G401 (cell line): ENCODE measurements at places on chromosomes 2 and 18. TPM values are rescaled to one million over a fixed set of nuclear protein-coding genes. Genes with fewer than 3 reads are reported as not detected.

The ABCG8 gene
- not detected in 2 replicates for total RNA-seq

GRCh38 chr18:62576845-62577512 is 54.2 kb downstream of the ZCCHC2 start:
- no peak for DNase-seq

DNA sequence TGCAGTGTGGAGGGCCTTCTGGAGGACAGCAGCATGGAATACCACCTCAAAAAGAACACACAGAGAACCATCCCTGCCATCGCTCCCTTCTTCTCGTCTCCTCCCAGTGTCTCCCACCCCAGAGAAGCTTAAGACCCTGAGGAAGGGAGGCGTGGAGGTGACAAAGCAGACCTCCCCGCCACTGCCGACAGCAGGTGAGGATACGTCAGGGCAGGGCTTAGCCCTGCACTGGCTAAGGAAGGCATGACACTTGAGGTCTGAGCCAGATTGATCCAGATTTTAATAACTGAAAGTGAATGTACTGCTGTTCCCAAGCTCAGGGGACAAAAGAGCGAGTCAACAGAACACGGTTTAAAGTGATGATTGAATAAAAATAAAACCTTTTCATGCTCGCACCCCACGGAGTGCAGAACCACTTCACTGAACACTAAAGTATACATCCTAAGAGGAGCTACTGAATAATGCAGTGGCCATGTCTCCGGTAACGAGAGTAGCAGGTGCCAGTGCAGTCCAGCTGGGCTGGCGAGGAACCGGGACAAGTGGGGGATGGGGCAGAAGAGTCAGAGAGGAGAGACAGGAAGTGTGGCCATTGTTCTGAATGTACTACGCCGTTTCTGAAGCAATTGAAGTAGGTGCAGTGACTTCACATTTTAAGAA is 391.0 kb downstream of the CDH2 start:
- DNase-seq: no peak

GRCh38 chr2:195488567-195488966 is 168.5 kb upstream of the SLC39A10 start:
- DNase-seq: no peak

DNA sequence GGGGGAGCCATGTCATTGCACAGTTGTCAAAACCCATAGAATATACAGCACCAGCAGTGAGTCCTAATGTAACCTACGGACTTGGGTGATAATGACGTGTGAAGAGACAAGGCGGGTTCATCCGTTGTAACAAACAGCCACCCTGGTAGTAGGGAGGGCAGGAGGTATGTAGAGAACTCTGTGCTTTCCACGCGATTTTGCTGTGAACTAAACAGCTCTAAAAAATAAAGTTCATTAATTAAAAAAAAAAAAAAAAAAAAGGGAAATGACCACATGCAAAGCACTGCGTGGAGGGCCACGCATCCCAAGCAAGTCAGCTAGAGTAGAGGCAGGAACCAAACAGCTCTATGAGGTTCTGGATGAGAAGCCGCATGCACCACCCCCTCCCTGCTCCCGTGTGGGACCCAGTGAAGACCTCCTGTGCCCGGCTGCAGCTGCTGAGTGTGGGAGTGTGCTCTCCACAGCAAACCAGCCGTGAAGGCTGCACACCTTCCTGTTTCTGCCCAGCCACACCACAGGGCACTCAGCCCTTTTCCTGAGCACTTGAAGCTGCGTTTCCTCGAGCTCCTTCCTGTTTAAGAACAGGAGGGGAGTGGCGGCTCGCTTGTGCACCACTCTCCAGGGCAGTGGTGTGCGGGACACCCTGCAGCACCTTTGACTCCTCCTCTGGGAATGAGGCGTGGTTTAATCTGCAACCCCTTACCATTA is 65.6 kb downstream of the ODC1 start:
- no peak for DNase-seq

- no peak for DNase-seq
These were observed 175.0 kb downstream of the GCA start for GRCh38 chr2:162518894-162519293.

GRCh38 chr18:47287911-47288585 is 36.6 kb upstream of the SKOR2 start:
- DNase-seq: no peak

The KLHL30 gene
- 0.07 TPM in 1 of 2 replicates, not detected in the other for total RNA-seq

DNA sequence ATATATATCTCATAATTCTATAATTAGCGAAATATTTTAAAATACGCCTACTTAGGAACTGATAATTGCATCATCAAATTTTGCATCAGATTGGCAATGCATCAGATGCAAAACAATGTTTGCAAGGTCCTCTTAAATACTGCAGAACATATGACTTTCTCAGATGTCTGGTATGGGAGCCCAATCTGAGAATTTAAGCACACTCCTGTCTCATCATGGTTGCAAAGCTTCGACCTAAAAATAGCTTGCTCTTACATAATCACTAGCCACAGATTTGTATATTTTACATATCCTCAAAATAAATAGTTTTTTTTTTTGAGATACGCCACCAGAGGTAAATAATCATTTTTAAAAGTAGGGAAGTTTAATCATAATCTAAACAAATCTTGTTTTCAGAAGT is 123.2 kb downstream of the CABYR start:
- DNase-seq: no peak

DNA sequence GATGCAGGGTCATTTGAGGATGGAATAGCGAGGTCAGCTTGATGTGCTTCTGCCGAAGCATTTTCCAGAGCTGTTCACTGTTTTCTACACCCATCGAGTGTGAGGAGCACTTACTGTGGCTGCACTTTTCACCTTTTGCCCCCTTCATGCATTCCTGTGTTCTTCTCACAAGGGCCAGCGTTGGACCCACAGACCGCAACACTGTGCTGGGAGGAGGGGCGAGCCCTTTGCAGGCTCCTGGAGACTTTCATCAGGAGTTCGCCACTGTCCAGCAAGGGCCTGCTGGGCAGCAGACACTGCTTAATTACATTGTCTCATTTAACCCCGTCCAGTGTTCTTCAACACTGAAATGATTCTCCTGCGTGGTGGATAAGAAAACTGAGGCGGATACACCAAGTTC is 29.9 kb downstream of the CYP26B1 start:
- no peak for DNase-seq

- no peak for DNase-seq
These were observed 10.2 kb downstream of the NEDD4L start for GRCh38 chr18:58054041-58054781.

DNA sequence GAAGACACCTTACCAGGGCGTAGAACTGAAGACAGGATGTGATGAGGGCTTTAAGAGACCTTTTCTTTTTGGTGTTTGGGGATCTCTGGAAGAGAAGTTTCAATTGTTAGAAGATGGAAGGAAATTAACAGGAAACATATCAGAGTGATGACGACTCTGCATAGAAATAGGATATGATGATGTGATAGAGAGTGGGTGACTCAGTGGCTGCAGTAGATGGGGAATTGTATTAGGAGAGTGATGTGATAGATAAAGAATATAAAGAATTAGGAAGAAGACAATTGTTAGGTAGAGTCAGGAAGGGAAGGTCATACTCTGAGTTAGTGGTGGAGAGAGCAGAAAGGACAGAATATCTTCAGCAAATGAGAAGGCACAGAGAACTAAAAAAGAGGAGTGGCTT is 593.9 kb downstream of the NYAP2 start:
- DNase-seq: no peak

The MAP3K2 gene
- 13.8 and 14.2 TPM in 2 replicates for total RNA-seq

The TANK gene
- 41.4 and 54.0 TPM in 2 replicates for total RNA-seq

DNA sequence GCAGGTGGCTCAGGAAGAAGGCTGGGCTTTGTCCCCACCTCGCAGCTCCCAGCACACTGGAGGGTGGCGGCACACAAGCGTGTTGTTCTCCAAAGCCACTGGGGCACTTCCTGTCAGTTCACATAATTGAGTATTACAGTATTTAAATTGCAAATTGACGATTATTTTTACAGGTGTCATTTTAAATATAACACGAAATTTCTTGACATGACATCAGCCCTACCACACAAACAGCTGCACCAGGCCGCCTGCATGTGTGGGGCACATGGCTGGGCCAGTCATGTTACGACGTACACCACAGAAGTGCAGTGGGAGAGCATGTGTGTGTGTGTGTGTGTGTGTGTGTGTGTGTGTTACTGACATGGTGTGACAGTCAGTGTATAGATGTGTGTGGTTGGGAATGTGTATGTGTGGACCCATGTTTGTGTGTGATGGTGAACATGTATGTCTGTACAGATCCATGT is 155.6 kb downstream of the TTC32 start:
- DNase-seq: no peak
